ENCODE measurements at places on chromosomes 7 and 10.

DNA sequence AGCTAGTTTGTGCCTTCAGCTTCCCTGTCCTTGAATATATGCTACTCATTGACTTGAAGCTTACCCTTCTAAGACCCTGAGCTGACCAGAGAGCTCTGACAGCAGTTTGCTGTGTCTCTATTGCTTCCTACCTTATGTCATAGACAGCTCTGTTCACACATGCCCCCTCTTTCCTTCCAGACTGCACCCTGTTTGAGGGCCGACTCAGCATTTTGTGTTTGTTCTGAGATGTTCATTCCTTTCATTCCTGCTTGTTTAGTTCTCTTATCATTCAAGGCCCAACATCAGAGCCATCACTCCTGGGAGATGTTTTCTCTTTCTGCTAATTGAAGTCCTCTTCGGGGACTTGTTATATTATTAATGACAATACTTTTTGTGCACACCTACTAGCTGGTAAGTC is 518.9 kb downstream of the LRMDA start:
- DNase-seq: no peak

GRCh38 chr10:5896208-5897052 is 6.4 kb downstream of the FBH1 start:
- no peak for DNase-seq

GRCh38 chr10:32005050-32005449 is 51.2 kb downstream of the KIF5B start:
- DNase-seq: peak; percentile 12

DNA sequence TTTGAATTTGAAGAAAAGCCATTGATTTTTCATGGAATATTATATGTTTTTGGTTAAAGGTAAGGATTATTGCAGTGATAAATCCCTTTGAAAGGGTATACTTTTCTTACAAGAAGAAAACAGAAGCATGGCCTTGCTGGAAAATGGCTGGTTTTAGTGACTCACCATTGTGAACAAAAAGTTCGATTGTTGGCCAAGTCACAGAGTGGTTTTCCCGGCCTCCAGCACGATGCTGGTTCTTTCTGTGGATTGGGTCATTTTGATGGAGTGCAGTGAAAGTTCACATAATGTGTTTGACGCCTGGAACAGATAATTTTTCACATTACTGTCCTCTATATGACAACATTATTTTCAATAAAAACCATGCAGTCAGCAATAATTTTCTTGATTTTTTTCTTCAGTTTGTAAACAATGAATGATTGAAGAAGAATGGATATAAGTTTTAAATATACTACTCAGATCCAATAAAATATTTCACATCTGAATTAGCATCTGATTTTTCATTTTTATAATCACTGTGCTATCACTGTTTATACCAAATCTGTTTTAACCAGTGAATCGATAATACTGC is 60.9 kb downstream of the RBM20 start:
- no peak for DNase-seq

DNA sequence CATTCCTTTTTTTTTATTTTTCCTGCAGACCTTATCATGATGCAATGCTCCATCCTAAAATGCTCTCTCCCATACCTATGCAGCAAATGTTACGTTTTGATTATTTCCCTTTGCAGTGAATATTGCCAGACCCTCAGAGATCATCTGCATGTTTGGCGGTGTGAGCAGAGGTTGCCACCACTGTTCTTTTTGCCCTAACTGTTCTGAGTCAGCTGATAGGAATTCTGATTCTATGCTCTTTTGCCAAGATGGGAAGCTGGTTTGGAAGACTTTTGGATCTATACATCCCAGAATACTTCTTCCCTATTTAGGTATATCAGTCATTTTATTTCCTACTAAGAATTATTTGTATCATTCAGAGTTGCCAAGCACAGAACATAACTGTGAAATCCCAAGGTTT is 130.5 kb downstream of the KLF6 start:
- DNase-seq: peak; percentile 15

GRCh38 chr10:3853016-3853415 is 68.0 kb upstream of the KLF6 start:
- DNase-seq: no peak

GRCh38 chr10:50384238-50384637 is 132.9 kb upstream of the ASAH2 start:
- DNase-seq: no peak

DNA sequence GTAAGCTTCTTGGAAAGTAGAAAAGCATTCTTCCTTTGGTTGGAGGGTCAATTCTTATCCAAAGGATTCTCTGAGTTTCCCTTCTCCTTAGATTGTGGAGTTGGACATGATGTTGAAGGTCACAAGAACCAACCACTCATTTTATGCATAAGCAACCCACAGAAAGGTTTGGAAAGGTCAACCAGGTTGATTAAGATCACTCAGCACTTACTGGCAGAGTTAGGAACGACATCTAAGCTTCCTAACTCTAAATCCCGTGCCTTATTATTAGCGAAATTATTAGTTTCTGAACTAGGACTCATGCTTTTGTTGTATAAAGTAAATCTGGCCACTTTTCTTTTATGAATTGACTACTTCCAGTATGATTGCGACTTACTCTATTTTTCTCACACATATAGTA is 137.0 kb upstream of the MINDY3 start:
- no peak for DNase-seq

DNA sequence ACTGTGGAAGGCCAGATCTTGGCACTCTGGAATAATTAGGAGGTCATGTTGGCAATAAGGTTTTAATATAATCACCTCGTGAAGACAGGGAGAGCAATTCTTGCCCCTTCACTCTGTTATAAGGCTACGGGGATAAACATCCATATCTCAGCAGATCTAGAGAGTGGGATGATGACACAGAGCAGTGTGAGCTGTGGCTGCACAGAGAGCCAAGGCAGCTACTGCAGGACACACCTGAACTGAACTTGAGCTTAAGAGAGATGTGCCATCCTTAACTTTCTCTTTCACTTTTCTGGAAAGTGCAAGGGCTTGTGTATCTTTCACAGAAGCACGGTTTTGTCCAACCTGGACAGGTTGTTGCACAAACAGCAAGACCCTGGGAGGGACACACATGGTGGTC is 174.7 kb downstream of the GATA3 start:
- no peak for DNase-seq

- no peak for DNase-seq
Observed at GRCh38 chr10:7421526-7421925, 10.7 kb upstream of the SFMBT2 start.

- DNase-seq: no peak
Observed at GRCh38 chr7:139850906-139851305, 21.8 kb downstream of the TBXAS1 start.

DNA sequence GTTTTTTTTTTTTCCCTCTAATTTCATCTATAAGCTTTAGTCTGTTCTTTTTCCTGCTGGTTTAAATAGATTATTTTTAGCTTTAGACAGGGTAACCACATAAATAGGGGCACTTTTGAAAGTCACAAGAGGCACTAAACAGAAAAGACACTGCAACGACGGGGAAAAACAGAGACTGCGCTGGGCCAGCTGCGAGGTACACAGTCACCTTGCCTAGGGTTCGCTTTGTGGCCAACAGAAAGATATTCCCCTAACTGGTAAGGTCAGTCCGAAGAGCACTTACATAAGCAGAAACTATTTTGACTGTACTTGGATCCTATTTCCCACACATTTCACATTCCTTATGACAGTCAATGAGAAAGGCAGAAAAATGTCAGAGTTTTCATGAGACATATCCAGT is 175.6 kb upstream of the PHF14 start:
- DNase-seq: no peak

DNA sequence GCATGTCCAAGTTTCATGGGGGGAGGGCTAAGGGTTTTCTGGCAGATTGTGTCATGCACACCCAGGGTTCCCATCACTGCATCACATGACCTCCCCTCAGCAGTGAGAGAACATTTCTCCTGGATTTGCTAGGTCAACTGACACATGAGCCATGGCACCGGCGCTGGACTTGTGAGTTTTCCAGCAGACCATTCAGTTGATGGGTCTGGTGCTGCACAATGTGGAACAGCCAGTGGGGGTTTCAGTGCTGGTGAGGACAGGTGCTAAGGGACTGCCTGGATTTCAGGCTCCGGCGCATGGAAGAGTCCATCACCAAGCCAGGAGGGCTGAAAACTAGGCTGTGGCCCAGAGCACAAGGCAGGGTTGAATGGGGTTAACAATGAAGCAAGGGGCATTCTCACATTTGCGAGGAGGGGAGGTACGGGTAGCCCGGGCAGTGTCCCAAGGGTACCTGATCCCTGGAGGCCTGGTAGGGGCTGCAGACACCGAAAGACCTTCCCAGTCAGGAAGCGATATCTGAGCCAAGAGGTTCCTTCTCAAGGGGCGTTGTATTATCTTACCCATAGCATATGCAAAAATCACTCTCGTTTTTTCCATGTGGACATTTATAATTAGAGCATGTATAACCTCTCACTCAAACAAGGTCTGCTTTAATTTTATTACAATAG is 203.0 kb downstream of the TNS3 start:
- no peak for DNase-seq

- DNase-seq: no peak
Observed at GRCh38 chr10:23096802-23097549, 1.6 kb downstream of the MSRB2 start.

GRCh38 chr10:132806110-132806509 is 20.2 kb upstream of the NKX6-2 start:
- DNase-seq: no peak

GRCh38 chr10:70879207-70879606 is 9.2 kb downstream of the PCBD1 start:
- no peak for DNase-seq

DNA sequence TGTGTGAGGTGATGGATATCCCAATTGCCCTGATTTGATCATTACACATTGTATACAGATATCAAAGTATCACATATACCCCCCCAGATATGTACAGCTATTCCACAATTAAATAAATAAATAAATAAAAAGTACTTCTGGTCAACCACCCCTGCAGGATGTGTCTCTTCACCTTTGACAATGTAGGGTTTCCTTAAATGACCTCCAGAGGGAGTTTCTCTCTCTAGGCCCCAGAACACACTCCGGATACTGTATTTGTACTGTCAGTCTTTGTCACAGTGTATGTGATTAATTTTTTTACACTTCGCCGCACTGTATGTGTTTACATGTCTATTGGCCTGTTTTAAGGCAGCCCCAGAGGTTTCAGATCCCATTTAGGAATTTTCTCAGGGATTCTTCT is 123.6 kb downstream of the ADCYAP1R1 start:
- DNase-seq: no peak

DNA sequence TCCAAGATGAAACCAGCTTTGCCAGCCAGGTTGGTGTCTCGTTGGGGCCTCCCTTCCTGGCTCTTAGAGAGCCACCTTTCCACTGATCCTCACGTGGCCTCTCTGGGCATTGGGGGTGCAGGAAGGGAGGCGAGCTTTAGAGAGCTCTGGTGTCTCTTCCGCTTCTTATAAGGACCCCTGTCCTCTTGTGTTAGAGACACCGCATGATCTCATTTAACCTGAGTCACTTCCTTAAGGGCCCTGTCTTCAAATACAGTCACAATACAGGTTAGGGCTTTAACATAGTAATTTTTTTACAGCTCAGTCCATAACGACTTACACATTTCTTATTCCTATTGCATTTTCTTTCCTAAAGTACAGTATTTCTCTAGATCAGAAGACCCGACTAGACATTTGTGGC is 535.8 kb downstream of the SDK1 start:
- DNase-seq: no peak

- no peak for DNase-seq
Observed at GRCh38 chr7:34327681-34328080, 330.3 kb upstream of the NPSR1 start.

- DNase-seq: no peak
Observed at GRCh38 chr10:110903280-110904278, 15.4 kb downstream of the BBIP1 start.

- no peak for DNase-seq
Observed at GRCh38 chr7:107405559-107405958, 64.3 kb upstream of the GPR22 start.

DNA sequence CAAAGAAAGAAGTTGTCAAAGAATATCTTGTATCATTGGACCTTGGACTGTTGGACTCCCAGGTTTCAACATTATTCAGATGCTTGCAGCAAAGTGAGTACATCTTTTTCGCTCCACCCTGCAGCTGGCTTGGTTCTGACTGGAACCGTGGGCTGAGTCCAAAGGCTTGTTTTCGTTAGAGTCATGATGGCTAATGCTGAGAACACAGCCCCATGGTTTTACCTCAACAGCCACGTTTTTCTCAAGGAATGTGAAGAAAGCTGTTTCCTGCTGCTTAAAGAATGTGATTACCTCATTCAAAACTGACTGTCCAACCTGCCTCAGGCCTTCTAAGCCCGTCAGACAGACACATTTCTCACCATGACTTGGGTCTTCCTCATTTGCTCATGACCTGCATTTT is 69.5 kb downstream of the STEAP1B start:
- peak; percentile 40 for DNase-seq

DNA sequence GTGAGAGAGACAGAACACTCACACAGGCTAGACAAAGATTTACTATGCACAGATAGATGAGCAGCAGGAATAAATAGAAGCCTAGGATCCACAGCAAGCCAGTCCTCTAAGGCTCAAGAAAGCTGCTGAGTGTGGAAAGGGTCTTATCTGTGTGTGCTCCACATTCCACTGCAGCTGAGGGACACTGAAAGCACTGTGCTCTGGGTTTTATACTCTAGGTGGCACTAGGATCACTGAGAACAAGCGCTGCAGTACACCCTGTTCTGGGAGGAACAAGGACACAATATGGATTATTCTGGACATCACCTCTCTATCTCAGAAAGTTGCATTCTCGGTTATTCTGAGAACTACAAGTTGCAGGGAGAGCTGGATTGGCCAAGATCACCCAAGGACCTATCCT is 4.9 kb upstream of the KLHL7 start:
- no peak for DNase-seq

- DNase-seq: no peak
Observed at GRCh38 chr10:133307776-133308420, 774 bp downstream of the TUBGCP2 start.

- DNase-seq: no peak
Observed at GRCh38 chr7:102093599-102094315, 192.9 kb upstream of the SH2B2 start.

- no peak for DNase-seq
Observed at GRCh38 chr7:148524479-148525224, 65.9 kb upstream of the C7orf33 start.

DNA sequence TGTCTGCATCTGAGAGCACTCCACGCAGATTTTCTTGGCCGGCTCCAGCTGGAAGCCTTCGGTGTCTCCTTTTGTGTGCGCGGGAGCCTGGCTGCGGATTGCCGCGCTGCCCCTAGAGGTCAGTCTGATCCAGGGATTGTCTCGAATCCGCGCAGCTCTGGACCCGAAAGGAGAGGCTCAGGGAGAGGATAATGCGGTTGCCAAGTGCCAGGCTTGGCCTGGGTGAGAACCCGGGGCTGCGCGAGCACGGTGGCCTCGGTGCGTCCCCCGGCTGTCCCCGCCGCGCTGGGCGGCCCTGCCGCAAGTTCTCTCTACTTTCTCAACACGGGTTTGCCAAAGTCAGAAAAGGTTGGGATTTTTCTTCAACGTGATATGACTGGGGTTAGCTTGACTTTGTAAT is 140.9 kb downstream of the ADCYAP1R1 start:
- peak; percentile 82 for DNase-seq

GRCh38 chr10:33819206-33819605 is 484.7 kb upstream of the NRP1 start:
- DNase-seq: no peak
